Dorsolateral prefrontal cortex (tissue), 122 donors: ENCODE measurements at places on chromosomes 5 and 9. TPM values are rescaled to one million over a fixed set of nuclear protein-coding genes. Genes with fewer than 3 reads are reported as not detected.

DNA sequence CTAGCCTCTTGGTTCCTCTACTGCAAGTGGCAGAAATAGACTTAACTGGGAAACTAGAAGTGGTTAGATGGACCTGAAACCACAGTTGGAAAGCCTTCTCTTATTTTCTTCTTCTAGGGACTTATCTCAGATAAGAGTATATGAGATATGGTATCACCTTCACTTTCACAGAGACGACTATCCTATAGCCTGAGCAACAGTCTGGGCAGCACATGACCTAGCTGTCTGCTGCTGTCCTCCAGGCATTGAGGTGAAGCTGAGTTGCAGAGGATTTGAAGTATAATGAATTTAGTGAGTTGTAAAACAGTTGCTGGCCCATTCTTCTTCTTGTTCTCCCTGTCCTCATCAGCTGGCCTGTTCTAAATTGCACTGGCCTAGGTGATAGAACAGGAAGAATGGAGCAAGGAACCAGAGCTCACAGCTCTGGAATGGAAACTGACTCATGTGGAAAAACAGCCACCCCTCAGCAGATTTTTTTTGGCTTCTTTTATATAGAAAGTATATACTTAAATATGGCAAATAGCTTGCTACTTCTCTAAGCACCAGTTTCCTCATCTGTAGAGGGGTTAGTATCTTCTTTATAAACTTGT is 27.8 kb downstream of the RECK start:
- no peak for DNase-seq

- DNase-seq = no peak
Measured at GRCh38 chr9:101566904-101567724, 27.7 kb downstream of the PPP3R2 start.

DNA sequence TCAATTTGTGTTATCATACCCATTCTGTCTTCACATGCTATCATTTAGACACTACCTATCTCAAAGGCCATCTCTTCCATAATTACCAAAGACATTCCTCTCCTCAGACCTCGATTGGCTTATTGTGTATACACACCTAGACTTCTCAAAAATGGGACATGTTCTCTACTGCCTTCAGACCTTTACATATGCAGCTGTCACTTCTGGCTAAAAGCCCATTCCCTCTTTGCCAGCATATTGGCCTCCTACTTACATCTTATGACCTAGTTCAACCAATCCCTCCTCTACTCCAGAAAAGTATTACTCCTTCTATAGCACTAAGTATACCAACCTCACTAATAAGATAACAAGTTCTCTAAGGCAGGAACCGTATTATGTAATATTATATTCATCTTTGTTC is 84.4 kb downstream of the RAPGEF6 start:
- no peak for DNase-seq

GRCh38 chr5:169707686-169708085 is 70.6 kb downstream of the DOCK2 start:
- no peak for DNase-seq

DNA sequence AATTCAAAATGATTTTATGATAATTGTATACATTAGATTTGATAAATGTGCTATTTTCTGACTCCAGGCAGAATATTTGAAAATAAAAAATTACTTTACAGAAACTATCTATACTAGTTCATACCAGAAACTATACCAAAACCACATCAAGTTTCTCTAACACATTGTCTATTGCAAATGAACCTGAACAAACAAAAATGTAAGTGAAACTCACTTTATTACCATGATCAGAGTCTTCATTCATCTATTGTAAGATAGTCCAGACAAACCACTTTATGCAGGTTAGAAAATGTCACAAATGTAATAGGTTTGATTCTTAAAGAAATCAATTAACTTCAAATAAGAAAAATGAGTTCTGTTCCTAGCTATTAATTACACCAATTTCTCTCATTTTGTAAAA is 99.4 kb downstream of the OXCT1 start:
- no peak for DNase-seq

DNA sequence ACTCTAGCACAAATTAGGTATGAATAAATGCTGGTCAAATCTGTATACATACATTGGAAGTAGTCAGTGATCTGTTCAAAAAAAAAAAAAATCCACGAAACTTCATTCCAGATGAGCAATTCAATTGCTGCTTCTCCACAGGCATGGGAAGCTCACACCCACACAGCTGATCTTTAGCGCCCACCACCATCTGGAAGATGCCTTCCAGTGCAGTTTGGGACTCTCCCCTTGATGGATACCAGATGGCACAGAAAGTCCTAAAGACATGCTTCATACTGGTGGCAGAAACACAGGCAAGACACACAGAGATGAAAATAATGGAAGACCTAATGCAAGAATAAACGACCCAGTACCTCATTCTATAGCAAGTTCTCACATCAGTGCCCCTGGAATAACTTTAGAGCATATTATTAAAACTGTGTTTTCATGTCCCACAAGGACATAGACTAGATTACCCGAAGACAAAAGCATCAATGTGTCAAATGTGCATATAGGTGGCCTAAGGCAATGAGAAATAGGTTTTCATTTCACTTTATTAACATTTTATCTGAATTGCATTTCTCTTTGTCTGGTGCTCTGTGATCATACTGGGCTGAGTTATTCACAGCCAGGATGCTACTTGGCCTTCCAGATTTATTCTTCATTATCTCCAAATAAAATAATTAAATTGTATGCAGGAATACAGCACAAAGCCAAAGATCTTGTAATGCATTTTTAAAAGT is 135.4 kb upstream of the TAS2R1 start:
- DNase-seq = peak; percentile 51

DNA sequence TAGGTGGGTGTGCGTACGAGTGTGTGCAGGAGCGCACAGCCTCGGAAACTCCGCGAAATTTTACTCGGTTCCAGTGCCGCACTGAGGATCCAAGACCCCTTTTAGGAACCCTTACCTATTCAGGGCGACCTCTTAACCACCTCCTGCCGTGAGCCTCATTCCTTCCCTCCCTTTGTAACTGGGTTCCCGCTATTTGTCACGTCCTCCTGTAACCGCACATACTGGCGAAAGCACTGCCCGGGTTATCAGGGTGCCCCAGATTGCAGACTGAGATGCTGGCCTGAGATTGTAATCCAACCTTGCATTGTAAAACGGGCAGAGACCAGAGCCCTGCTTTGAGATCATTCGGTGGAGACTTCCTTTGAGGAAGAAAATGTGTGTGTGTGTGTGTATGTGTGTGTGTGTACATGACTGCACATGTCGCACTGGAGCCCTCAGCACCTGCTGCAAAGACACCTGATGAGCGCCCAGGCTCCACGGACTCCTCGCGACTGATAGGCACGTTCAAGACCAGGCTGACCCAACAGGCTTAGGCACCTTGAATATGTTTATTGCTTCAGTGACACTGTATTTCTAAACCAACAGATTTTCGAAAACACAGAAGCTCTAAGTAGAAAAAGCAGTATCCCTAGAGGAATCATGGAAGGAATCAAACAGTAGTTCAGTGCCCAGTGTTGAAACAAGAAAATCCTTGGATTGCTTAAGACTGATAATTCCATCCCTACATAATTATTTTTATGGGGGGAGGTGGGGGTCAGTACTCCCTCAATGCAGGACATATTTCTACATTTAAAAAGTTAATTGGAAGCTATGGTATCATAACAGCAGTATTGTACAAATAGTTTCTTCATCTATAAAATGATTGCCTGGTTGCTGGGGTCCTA is 86.5 kb upstream of the TNFAIP8 start:
- DNase-seq = no peak

- no peak for DNase-seq
Measured at GRCh38 chr5:60077292-60077691, 183.8 kb upstream of the PDE4D start.

DNA sequence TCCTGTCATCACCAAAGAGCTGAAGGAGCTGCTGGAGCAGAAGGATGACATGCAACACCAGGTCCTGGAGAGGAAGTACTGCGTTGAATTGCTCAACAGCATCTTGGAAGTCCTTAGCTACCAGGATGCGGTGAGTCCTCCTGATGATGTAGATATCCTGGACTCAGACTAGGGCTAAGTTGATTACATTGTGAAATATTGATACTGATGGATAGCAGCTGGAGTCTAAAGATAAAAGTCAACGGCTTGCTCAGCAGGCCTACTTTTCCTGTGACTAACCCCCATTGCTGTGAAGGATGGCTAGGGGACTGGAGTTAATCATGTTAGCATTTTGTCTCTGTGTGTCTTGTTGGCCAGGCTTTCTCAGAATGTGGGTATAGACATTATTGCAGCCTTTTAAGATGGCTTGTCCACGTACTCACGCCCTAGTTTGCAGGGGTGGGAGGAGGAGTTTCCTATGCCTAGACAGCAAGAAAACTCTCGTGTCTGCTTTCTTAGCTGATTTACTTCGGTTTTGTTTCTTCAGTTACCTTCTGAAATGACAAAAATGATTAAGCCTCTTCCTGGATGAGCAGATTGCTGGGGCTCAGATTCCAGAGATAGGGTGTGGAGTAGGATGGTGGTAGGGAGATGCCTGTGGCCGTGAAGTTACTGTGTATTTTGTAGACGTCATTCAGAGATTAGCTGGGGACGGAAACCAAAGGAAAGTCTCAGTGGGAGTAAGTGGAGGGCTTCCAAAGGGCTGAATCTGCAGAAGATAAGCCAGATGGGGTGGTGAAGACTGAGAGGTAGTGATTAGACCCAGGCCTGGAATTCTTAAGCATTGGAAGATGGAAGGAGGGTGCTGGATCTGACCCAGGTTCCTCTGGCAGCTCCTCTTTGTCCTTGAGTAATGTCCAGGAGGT is 166.3 kb downstream of the DOCK2 start:
- DNase-seq = no peak

DNA sequence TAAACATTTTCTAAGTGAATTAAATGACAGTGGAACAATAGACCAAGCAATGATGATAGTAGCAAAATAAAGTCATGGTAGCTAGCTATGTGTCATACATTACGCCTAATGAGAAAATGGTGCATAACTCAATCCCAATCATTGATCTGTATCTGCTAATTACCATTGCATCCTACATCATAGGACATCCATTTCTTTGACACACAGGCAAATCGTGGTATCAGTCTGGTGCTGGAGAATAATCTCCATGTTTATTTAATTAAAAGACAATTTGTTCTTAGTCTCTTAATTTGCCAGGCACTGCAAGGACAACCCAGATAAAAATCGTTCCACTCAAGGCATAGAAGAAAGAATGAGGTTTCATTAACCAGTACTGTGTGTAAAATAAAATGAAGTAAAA is 89.6 kb upstream of the SMC5 start:
- DNase-seq = no peak

DNA sequence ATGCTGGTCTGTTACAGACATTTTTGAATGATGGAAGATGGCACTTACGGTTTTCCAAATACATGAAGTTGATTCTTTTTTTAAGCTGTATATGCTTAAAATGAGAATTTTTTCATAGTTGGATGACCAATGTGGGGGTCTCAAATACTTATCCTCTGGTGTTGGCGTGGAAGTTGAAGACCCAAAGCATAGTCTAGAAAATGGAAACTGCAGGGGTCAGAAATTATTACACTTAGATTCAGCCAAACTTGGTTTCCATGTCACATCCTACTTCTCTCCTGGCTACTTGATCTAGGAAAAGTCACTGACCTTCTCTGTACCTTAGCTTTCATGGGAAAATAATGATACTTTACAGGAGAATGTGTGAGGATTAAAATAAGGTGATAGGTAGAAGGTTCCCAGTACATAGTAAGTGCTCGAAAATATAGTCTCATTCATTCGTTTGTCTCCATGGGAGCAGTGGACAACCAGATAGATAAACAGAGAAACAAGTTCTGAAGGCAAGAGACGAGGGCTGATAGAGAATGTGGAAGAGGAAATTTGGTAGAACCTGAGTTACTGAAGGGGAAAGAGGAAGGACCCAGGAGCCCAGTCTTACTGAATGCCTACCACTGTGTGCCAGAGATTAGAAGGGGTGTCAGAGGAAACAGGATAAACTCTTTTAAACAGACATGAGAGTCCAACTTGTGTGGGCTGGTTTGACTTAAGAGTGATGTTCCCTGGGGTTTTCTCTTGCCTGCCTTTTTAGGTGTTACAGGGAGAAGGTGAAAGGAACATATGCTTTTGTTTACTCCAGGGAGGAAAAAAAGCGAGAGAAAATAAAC is 560.3 kb upstream of the KLF4 start:
- DNase-seq = no peak

GRCh38 chr5:78644741-78645300 is 3.8 kb downstream of the LHFPL2 start:
- DNase-seq = no peak

GRCh38 chr5:115179394-115180164 is 9.9 kb upstream of the TRIM36 start:
- DNase-seq = no peak

DNA sequence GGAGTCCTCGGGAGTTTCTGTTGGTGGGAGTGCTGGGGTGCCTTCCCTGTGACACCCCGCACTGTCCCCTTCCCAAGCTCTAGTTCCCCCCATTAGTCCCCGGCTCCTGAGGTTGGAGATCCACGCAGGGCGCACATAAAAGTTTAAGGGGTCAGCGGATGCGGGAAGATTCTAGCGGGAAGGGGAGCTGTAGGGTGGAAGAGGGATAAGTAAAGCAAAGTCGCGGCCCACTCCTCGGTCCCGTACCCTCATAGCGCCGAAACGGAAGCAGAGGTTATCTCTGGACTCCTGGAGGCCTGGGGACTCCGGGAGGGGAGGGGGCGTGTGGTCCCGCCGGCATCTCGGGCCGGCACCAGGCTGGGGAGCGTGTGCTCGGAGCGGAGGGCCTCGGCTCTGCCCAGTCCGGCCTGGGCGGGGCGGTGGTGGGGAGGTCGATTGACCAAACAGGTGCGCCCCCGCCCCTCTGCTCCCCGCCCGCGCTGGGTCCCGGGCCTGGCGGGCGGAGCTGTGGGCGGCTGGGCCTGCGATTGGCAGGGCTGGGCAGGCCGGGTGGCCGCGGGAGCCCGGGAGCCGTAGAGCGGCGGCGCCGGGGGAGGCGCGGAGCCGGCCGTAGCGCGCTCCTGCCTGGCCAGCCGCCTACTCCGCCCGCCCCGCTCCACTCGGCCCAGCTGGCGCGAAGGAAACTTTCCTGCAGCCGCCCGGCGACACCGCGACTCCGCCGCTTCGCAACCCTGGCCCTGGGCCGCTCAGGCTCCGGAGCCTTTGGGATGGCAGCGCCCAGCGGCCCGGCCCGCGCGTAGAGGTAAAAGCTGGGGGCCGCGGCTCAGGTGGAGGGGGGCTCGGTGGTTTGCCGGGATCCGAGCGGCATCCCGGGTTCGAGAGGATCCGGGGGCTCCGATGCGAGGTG is 52.2 kb upstream of the DAB2IP start:
- DNase-seq = peak; percentile 56

REEP2 gene
- 204 TPM for total RNA-seq

FGF1 gene
- 136 TPM for total RNA-seq

EIF4E1B gene
- total RNA-seq = 7.4 TPM

HCN1 gene
- 38.4 TPM for total RNA-seq
